ENCODE measurements at places on chromosomes 4 and X.

GRCh38 chrX:104435249-104435648, 130.8 kb upstream of the IL1RAPL2 start:
- no peak for DNase-seq

- DNase-seq, result no peak
Observed at GRCh38 chr4:137083571-137084135, 448.6 kb downstream of the PCDH18 start.

GRCh38 chrX:41468647-41469323, 21.6 kb downstream of the NYX start:
- no peak for DNase-seq

- DNase-seq, result no peak
Observed at GRCh38 chrX:129525162-129525561, 1.9 kb upstream of the SMARCA1 start.

DNA sequence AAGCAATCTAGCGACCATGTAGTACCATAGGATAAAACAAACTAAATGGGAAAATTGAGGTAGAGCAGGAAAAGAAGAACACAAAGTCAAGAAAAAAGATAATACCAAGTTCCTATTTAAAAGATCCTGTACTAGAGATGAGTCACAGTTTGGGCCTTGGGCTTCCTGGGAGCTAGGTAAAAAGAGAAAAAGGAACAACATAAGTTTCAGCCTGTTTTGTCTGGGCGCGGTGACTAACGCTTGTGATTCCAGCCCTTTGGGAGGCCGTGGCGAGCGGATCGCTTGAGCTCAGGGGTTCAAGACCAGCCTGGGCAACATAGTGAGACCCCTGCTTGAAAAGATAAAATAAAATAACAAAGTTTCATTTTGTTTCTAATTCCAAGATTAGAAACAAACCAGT, 14.0 kb upstream of the TMEM156 start:
- no peak for DNase-seq

- DNase-seq, result no peak
Observed at GRCh38 chr4:168643111-168643795, 146.4 kb downstream of the PALLD start.

- DNase-seq, result peak; percentile 49
Observed at GRCh38 chrX:42943051-42943974, 165.3 kb upstream of the PPP1R2C start.

DNA sequence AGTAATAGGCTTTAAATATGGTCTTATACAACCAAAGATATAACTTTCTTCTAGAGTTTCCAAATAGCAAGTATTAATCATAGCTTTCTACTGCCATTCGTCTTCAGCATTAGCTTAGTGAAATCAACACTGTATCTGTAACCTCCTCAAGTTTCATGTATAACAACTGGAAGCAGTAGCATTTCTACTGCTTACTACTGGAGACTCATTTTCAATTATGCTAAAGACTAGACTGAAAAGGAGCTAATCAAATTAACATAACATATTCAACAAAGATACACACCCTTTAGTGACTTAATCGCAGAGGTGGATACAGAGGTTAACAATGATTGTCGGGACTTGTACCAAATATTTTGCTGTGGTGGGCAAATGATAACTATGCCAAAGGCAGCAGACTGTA, 344.2 kb upstream of the TEX13C start:
- no peak for DNase-seq

DNA sequence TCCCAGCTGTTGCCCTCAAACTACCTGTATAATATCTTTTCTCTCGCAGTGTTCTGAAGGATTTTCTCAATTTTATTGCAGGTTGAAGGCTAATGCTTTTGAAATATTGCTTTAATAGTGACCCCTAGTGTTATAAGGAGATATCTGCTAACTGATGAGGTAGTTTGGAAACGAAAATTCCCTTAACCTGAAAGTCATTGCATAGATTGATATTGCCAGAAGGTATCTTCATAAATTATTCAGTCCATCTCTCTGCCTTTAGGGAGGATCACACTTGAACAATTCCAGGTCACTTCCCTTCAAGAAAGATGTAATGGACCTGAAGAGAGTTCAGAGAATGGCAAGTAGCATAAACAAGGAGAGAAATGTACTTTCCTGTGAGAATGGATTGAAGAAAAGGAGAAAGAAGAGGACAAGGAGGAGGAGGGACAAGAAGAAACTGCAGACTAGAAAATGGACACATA, 44.1 kb downstream of the TIGD4 start:
- peak; percentile 50 for DNase-seq

- no peak for DNase-seq
Observed at GRCh38 chr4:929096-929765, 2.9 kb downstream of the GAK start.

GRCh38 chr4:138562544-138562991, 320.4 kb upstream of the SLC7A11 start:
- no peak for DNase-seq

- no peak for DNase-seq
Observed at GRCh38 chr4:56317749-56318148, 69.5 kb downstream of the AASDH start.

GRCh38 chr4:24949970-24950369, 37.1 kb upstream of the CCDC149 start:
- DNase-seq, result no peak

- DNase-seq, result no peak
Observed at GRCh38 chr4:80831383-80832361, 198.8 kb upstream of the BMP3 start.

- DNase-seq, result no peak
Observed at GRCh38 chr4:72899214-72899613, 170.3 kb downstream of the COX18 start.

- no peak for DNase-seq
Observed at GRCh38 chrX:129728061-129728460, 10.7 kb upstream of the XPNPEP2 start.

GRCh38 chrX:104430742-104431119, 135.3 kb upstream of the IL1RAPL2 start:
- peak; percentile 49 for DNase-seq
